Osteoblast (primary cell): ENCODE measurements at places on chromosomes 16 and 17. TPM values are rescaled to one million over a fixed set of nuclear protein-coding genes. Genes with fewer than 3 reads are reported as not detected.

DNA sequence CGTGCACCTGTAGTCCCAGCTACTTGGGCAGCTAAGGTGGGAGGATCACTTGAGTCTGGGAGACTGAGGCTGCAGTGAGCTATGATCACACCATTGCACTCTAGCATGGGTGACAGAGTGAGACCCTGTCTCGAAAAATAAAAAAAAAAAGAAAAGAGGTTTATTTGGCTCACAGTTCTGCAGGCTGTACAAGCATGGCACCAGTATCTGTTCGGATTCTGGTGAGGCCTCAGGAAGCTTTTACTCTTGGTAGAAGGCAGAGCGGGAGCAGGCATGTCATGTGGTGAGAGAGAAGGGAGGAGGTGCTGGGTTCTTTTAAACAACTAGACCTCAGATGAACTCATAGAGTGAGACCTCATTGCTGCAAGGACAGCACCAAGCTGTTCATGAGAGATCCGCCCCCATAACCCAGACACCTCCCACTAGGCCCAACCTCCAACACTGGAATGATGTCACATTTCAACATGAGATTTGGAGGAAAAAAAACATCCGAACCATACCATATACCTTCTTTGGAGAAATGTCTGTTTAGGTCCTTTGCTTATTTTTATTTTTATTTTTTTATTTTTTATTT is 10.3 kb upstream of the RMI2 start:
- peaks cover 3% of the 10 kb centered on the region for H3K4me1 ChIP-seq
- no peak overlapping the region for H3K4me3 ChIP-seq
- no peaks in the 10 kb centered on the region for H3K27me3 ChIP-seq

DNA sequence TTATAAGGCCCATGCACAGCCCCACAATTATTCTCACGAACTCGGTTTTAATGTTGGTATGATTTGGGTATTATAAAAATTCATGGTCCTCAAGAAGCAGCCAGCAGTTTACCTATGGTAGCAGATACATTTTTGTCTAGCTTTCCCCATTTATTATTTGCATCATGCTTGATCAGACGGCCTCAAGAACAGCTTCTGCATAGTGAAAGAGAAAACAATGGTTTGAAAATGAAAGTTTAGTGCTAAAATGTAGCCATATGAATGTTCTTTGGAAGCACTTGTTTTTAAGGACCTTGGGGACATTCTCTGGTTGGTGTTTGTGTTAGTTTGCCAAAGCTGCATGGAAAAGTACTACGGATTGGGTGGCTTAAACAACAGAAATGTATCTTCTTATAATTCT is 72.4 kb upstream of the CPHXL start:
- no peak for DNase-seq
- no peaks in the 10 kb centered on the region for H3K4me1 ChIP-seq
- H3K27me3 ChIP-seq: no peaks in the 10 kb centered on the region
- no peak overlapping the region for H3K27ac ChIP-seq

GRCh38 chr16:83245061-83245460 is 562.7 kb upstream of the HSBP1 start:
- no peaks in the 10 kb centered on the region for H3K4me1 ChIP-seq
- H3K36me3 ChIP-seq: no peaks in the 10 kb centered on the region
- no peak overlapping the region for H3K4me3 ChIP-seq
- DNase-seq: no peak
- no peak overlapping the region for H3K27ac ChIP-seq

DPEP3 gene
- total RNA-seq: not detected in 2 replicates

GRCh38 chr17:40437095-40437732 is 6.0 kb upstream of the IGFBP4 start:
- no peak overlapping the region for H3K4me3 ChIP-seq
- H3K36me3 ChIP-seq: no peaks in the 10 kb centered on the region
- no peaks in the 10 kb centered on the region for H3K27me3 ChIP-seq
- H3K27ac ChIP-seq: no peak overlapping the region
- H3K4me1 ChIP-seq: peaks cover 9% of the 10 kb centered on the region
- peak; percentile 27 for DNase-seq

LRRC75A gene
- 0.88 and 1.4 TPM in 2 replicates for total RNA-seq

GRCh38 chr16:19844945-19845641 is 39.6 kb downstream of the GPRC5B start:
- H3K4me3 ChIP-seq: no peak overlapping the region
- H3K4me1 ChIP-seq: peaks cover 9% of the 10 kb centered on the region
- H3K27ac ChIP-seq: no peak overlapping the region
- peak; percentile 89 for DNase-seq
- no peaks in the 10 kb centered on the region for H3K36me3 ChIP-seq

ATP1B2 gene
- total RNA-seq: under 0.01 TPM in 1 of 2 replicates, not detected in the other

DNA sequence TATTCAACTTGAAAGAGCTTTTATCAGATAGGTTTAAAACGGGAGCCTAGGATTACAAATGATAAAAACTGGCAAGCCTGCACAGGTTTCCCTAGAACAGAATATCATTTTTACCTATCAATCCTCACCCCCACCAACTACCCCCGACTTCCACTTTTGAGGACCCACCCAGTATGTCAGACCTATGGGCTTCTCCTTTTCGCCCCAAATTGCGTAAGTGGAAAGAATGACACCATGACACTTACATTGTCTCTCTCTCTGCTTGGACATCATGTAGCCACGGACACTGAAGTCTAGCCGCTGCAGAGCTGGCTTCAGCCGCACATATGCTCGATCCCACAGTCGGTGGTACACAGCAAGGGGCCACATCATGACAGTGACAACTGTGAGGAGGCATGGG is 7.4 kb upstream of the PSMC3IP start:
- DNase-seq: no peak
- no peaks in the 10 kb centered on the region for H3K27me3 ChIP-seq
- H3K36me3 ChIP-seq: peaks cover 84% of the 10 kb centered on the region
- H3K27ac ChIP-seq: no peak overlapping the region
- H3K4me1 ChIP-seq: no peaks in the 10 kb centered on the region
- H3K4me3 ChIP-seq: no peak overlapping the region

GRCh38 chr17:10447026-10447931 is 22.1 kb downstream of the MYH4 start:
- no peak for DNase-seq
- no peaks in the 10 kb centered on the region for H3K4me1 ChIP-seq
- H3K27ac ChIP-seq: no peak overlapping the region
- no peaks in the 10 kb centered on the region for H3K36me3 ChIP-seq

GRCh38 chr17:57915985-57916757 is 39.0 kb downstream of the CUEDC1 start:
- H3K4me3 ChIP-seq: no peak overlapping the region
- H3K27ac ChIP-seq: no peak overlapping the region
- peak; percentile 34 for DNase-seq

TBC1D26 gene
- under 0.01 TPM in 1 of 2 replicates, not detected in the other for total RNA-seq

GRCh38 chr16:177981-178667 is 1.6 kb downstream of the HBA1 start:
- peaks cover 42% of the 10 kb centered on the region for H3K27me3 ChIP-seq
- H3K4me1 ChIP-seq: peaks cover 8% of the 10 kb centered on the region
- H3K36me3 ChIP-seq: no peaks in the 10 kb centered on the region
- no peak overlapping the region for H3K27ac ChIP-seq

- no peak overlapping the region for H3K27ac ChIP-seq
- no peak overlapping the region for H3K4me3 ChIP-seq
- H3K36me3 ChIP-seq: no peaks in the 10 kb centered on the region
- H3K27me3 ChIP-seq: no peaks in the 10 kb centered on the region
- DNase-seq: no peak
- H3K4me1 ChIP-seq: no peaks in the 10 kb centered on the region
These were observed 70.1 kb downstream of the ADAMTS18 start for GRCh38 chr16:77364770-77365169.

DNA sequence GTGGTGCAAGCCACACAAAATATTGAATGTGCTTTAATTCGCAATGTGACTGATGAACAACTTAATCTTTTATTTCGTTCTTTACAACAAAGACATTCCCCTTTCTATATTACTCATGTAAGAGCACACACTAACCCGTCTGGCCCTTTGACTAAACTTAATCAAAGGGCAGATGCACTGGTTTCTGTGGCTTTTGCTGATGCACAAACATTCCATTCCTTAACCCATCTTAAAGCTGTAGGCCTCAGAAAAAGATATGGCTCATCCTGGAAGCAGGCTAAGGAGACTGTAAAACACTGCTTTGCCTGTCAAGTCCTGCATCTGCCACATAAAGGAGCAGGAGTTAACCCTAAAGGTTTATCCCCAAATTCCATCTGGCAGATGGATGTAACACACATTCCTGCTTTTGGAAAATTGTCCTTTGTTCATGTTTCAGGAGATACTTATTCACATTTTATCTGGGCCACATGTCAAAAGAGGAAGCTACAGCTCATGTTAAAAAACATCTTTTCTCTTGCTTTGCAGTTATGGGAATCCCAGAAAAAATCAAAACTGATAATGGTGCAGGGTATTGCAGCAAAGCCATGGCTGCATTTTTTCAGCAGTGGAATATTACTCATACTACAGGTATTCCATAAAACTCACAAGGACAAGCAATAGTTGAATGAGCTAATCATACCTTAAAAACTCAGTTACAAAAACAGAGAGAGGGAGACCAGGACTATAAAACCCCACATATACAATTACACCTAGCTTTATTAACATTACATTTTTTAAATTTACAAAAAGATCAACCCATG is 137.2 kb downstream of the AHSP start:
- H3K4me1 ChIP-seq: no peaks in the 10 kb centered on the region
- no peaks in the 10 kb centered on the region for H3K36me3 ChIP-seq
- H3K4me3 ChIP-seq: no peak overlapping the region
- no peak for DNase-seq
